ENCODE measurements at places on chromosomes 7 and 10.

DNA sequence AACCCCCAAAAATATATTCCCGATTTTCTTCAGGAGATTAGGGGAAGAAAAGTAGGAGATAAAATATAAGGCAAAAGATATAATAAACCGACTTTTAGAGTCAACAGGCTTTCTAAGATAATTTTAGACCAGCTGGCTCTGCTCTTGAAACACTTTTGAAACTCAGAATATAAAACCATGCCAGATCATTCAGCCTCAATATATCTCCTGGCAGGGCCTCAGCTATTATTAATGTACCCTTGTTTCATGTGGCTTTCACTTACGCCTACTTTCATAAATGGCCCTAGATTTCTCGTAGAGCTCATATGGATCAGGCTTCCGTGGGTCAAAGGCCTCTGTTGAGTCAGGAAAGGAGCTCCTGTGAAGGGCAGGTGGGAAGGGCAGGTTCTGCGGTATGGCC, 396.0 kb downstream of the PHTF2 start:
- DNase-seq: no peak

DNA sequence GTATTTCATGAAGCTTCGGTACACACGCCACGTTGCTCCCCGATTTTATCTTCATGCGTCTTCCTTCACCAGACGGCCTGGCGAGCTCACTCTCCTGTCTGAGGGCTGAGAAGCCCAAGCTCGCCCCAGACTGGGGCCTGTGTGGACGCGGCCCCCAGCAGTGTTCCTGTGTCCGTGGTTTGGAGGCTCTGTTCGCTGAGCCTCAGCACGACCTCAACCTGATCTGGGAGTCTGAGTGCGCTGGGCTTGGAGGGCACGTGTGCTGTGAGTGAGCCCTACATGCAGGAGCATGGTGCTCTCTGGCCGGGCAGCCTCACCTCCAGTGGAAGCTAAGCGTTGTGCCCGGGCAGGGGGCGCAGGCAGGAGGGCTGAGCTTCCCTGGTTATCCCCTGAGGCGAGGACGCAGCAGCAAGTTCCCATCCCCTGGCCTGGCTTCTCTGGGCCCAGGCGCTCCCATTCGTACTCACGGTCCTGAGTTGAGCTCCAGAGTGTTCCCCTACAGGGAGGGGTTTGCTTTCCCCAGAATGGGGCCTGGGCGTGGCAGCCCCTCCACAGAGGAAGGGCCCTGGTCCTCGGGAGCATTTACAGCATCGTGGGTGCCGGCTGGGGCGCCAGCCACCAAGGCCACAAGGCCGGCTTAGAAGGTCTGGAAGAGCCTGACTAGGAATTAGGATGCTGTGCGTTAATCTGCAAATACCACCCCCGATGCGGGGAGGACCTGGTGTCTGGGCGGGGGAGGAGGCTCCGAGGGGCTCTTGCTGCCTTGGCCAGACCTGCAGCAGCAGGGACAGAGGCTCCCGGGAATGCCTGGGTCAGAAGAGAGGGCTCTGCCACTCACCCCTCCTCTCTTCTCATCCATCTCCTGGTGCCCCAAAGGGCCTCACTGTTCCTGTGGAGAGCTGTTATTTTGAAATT, 400.6 kb downstream of the DNAJB6 start:
- no peak for DNase-seq

DNA sequence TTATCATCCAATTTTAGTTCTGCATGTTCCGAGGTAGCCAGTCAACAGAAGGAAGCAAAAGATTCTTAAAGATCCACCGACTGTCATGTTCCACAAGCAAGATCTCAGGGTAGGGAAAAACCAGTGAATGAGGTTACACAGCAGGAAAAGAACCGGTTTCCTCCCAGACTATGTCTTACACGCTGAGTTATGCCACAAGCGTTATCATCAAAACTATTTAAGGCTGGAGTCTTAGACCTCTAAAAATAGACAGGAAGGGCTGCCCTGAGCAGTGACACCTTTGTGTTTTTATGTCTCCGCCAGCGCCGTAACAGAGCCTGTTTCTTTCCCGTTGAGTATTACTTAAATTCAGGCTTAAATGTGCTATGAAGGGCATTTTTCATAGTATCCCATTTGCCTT, 48.3 kb downstream of the PROSER2 start:
- no peak for DNase-seq

GRCh38 chr10:131881104-131881880, 19.5 kb upstream of the PPP2R2D start:
- DNase-seq: no peak

- no peak for DNase-seq
Observed at GRCh38 chr7:109956916-109957315, 1134.0 kb upstream of the LRRN3 start.
